ENCODE measurements at places on chromosomes 4 and X.

DNA sequence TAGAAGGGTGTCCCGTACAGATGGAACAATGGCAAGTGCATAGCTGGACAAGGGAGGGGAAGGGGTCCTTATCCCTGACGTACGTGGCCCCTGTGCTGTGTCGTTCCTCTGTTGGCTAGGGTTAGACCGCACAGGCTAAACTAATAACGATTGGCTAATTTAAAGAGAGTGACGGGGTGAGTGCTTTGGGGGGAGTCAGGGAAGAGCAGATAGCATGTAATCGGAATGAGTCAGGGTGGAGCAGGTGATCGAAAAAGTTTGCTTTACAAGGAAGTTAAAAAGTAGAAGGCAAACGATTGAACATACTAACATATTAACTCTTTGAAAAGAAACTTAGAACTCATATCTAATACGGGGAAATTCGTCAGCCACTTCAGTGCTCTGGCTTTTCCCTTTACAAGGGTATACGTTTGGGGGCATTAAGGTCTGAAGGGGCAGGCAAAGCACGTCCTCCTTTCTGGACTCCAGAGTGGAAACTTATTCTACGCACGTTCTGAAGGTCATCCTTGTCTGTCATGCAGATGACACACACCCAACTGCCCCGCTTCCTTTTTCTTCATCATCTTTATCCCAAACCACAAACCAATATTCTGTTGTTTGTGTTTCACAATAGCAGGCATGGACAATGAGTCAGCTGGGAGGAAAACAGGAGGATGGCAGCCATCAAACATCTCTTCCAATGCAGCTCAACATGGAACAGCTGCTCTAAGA lies 10.2 kb upstream of the CRLF2 start:
- DNase-seq: no peak

DNA sequence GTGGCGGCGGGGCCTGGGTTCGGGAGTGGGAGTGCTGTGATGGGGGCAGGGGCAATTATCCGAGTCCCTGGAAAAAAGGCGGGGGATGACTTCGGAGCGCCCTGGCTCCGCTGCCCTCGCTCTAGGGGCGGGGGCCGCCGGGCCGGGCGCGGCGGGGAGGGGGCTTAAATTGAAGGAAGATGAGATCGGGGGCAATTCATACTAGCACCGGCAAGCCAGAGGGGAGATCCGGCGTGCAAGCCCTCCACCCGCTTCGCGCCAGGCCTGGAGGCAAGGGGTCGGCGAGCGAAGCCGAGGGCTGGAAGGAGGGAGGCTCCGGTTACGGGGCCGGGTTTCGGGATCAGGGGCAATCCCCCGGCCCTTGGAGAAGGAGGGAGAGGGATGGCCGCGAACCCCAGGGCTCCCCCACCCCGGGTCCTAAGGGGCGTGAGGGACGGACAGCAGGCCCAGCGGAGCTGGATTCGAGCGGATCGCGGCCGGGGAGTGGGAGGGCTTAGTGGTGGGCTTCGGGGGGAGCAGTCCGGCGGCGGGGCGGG lies 1.2 kb downstream of the BCORL1 start:
- DNase-seq: no peak

DNA sequence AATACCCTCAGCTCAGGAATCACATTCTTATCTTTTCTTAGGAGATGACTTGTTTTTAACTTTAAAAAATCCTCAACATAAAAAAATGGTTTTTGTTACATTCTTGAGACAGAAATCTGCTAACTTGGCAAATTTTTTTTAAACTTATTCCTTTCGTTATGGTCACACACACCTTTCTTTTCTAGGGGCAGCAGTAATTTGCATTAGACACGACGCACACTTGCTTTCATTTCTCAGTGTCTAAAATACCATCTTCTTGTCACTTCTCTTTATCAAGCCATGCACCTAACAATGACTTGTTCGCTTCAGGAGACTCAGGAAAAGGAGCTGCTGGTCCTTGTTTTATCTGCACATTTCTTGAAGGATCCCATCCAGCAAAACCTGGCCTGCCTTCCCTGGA lies 112.6 kb upstream of the TBL1X start:
- DNase-seq: no peak

- DNase-seq: no peak
These were observed 41.0 kb downstream of the FGFBP1 start for GRCh38 chr4:15897577-15897976.

GRCh38 chr4:38957261-38957815 lies 74.9 kb downstream of the TMEM156 start:
- DNase-seq: no peak

- DNase-seq: no peak
These were observed 53.8 kb downstream of the ZNF827 start for GRCh38 chr4:145884775-145885174.

- DNase-seq: no peak
These were observed 61.0 kb upstream of the EXOC1L start for GRCh38 chr4:55758570-55758969.

DNA sequence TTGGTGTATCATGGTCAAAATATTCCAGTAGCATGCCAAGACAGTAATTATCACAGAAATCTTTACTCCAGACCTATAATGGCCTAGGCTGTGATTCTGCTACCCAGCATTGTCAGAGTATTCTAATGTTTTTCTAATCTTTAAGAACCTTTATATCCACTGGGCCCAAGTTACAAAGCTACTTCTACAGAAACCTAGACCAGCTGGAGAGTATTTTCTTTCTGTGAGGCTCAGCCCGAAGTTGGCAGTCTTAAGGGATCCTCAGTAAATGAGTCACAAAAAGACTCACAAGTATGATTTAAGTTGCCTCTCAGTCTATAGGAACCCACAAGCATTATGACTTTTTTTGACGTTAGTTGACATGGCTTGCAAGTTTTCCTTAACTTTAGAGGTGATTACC lies 638.5 kb upstream of the FAM241A start:
- DNase-seq: no peak

DNA sequence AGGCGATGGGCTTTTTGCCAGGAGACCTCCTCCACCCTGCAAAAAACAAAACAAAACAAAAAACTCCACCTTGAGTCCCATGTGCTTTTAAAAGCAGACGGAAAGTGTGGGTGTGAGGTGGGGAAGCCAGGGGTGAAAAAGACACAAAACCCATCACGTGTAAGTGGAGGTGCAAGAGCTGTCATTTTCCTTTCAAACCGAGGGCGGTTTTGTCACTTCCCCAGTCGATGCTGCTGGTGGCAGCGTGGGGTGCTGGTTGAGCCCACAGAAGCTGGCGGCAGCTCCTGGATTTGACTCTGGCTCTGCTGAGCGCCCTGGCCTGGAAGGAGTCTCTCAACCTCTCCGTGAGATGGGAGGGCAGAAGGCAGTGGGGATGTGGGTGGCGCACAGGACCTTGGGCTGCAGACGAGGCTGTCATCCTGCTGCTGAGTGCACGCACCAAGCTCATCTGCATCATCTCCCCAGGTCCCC lies 110.0 kb downstream of the PSAPL1 start:
- no peak for DNase-seq

All from stimulated activated CD4-positive, alpha-beta T cell treated with anti-CD3 and anti-CD28 coated beads, Interleukin-4, amount 100 ng/mL, for 4 hours (primary cell).